ENCODE measurements at places on chromosomes 7 and 10.

GRCh38 chr10:8297959-8298358 is 243.5 kb downstream of the GATA3 start:
- DNase-seq: no peak

DNA sequence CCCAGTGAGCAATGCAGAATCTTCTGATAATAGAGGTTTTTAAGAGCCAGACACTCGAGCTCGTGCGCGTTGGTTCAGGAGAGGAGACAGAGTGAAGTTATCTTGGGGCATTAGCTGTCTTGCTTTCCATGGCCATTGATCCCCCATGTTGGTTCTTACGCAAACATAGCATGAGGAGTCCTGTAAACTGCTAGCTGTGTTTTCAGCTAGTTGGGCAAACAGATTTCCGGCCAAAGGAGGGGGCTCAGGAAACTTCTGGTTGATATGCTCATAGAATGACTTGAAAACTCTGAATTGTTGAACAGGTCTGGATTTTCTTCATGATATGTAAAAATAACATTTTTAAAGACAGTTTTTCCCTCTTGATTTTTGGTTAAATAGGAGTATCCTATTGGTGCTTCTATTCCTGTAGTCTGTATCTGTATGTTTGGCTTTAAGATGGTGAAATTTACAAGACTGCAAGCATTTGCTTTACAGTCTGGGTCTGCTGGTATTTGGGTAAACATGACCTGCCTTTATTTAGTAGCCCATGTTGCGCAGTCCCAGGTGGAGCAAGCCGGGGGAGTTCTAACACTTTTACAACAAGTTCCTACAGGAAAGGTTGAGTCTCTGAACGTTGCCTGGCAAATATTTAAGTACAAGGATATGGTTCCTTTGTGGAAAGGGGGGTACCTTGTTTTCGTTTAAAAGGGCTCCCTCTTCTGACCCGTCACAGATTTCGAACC is 218.4 kb upstream of the KCND2 start:
- DNase-seq: no peak

DNA sequence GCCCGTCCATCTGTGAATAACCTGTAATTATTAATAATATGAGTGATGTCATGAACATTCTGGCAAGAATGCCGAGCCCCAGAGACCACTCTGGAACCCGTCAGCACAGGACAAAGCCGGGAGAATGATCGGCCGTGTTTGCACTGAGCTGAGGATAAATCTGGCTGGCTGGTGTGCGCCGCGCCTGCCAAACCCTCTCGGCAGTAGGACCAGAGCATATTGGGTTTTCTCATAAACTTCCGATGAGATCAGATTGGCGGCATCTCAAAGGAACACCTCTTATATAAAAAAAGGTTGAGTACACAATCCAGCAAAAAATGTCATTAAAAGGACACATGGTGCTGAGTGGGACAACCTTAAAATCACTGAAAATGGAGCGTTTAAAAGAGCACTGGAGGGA is 296.0 kb upstream of the MKI67 start:
- DNase-seq: no peak

DNA sequence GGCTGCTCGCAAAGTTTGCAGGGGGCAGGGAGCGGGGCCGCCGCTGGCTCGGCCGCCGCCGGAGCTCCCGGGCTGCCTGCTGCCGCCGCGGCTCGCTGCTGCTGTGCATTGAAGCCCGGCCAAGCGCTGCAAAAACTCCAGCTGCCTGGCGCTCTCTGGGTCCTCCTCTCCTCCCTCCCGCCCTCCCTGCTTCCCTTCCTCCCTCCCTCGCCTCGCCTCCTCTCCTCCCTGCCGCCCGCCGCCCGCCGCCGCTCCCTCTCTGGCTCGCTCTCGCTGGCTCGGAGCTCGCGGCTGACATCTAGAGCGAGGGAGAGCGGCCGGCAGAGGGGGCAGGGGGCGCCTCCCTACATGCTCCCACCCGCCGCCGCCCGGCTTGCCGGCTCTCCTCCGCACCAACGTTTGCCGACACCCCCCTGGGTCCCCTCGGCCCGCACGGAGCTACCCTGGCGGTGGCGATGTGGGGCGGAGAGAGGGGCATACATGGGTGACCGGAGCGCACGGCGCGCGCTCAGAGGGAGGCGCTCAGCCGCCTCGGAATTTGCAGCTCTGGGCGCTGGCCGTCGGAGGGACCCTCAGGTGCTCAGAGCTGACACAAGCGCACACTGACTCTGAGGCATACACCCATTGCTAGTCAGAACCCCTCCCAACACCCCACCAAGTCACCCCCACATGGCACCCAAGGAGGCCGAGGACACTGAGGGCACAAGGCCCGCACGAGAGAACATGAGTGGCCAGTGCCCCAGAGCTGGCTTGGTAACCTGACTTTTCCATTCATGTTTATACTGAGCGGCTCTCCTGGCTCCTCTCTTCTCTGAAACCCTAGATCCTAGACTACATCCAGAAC is 1.2 kb upstream of the PLXNA4 start:
- peak; percentile 75 for DNase-seq

DNA sequence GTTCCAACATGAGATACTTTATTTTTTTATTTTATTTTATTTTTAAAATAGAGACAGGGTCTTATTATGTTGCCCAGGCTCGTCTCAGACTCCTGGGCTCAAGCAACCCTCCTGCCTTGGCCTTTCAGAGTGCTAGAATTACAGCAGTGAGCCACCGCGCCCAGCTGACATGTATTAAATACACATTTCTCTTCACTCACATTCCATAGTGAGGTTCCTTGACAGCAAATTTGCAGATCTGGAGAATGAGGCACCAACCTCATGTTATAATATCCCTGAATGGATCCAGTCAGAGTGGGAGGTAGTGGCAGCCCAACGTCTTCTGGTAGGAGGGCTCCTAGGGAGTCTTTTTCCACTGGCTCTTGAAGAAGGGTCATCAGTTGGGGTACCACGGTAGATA is 46.1 kb downstream of the OGDH start:
- DNase-seq: no peak

DNA sequence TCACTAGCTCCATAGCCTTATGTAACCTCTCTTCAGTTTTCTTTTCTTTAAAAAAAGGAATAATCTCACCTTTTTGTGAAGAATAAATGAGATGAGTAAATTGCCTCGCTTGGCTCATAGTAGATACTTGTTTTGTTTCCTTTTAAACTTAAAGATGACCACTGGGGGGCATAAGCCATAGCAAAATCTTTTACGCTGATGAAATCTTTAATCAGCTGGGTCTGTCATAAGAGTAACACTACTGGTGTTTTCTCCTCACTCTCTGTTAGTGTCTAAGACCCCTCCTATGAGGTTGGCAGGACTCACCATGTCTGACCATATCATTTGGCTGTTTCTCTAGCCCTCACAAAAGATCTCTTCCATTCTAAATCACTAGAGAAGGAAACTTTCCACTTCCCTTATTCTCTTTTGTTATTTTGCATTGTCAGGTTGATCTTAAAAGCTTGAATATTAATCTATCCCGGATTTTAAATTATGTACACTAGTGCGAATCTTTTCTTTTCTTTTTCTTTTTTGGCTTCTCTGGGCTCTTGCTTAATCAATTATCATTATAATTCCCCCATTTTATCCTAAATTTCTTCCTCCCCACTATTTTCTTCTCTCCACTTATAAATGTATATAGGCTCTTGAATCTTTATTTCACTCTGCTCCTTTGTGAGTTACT is 12.5 kb downstream of the STAG3 start:
- no peak for DNase-seq

DNA sequence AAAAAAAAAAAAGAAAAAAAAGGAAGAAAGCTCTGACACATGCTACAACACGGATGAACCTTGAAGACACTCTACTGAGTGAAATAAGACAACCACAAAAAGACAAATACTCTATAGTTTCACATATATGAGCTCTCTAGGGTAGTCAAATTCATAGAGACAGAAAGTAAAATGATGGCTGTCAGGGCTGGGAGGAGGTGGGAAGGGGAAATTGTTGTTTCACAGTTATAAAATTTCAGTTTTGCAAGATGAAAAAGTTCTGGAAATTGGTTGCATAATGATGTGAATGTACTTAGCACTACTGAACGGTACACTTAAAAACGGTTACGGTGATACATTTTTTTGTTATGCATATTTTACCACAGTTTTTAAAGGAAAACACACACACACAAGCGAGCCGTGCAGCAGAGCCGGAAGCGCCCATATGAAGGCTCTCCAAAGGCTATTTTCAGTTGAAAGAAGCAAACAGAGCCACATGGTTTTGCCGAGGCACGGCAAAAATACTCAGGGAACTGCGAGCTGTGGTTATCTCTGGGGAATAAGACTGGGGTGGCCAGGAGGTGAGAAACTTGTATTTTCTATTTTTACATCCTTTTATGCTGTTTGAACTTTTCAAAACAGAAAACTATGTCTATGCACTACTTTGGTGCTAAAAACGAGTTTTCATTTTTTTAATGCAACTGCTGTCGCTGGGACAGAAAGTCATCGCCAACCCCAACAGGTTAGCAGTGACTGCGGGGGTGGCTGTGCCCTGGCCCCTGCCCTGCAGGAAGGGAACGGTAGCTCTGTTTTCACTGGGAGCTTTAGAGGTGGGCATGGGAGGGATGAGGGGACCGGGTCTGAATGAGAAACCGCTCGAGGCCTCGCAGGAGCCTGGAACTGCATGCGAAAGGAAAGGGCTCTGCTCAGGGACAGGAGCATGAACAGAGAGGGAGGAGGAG is 132.9 kb downstream of the OAT start:
- no peak for DNase-seq

- no peak for DNase-seq
These were observed 57.9 kb downstream of the AKR1C4 start for GRCh38 chr10:5254488-5254887.
